Large intestine (tissue), 12 donors: ENCODE measurements at places on chromosomes 2 and 18. TPM values are rescaled to one million over a fixed set of nuclear protein-coding genes. Genes with fewer than 3 reads are reported as not detected.
A peak's percentile ranks its signal among the peaks of the same experiment; 100 is the strongest.

DNA sequence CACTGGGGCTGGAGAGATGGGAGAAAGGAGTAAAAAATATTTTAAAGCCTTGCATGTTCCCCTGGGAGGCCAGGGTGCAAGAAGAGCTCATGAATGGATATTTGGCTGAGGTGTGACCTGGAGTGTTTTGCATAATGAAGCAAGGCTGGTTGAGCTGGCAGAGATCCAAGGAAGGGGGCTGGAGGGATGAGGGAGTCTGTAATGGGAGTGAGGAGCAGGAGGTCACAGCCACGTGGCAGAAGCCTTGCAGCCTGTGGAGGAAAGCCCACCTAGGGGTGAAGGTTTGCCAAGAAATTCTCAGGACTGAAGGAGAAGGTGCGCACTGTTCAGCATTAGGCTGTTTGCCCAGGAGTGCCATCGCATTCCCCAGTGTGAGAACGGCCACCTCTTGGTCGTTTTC is 40.3 kb upstream of the ATP8B1 start:
- peak; percentile 25 for DNase-seq

HOXD8 gene
- polyA plus RNA-seq = 4.0 TPM

DNA sequence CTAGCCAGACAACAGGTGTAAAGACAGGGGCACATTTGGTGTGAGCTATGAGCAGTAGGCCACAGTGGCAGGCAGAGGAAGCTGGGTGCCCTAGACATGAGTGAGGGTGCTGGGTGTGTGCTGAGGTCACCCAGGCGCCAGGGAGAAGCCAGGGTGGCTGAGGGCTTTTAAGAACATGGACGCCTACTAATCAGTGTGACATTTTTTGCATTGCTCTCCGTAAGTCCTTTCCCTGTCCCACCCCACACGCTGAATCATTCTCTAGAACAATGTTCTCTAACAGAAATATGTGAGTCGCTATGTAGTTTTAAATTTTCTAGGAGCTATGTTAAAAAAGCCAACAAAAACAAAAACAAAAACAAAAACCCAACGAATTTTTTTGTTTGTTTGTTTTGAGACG is 204.5 kb upstream of the REV1 start:
- DNase-seq = no peak

GRCh38 chr2:217166241-217166850 is 306.5 kb upstream of the TNP1 start:
- peak; percentile 17 for DNase-seq

- DNase-seq = no peak
Measured at GRCh38 chr2:28600181-28600580, 104.3 kb downstream of the PLB1 start.

GRCh38 chr18:34694591-34695165 is 15.4 kb upstream of the DTNA start:
- DNase-seq = peak; percentile 27

DNA sequence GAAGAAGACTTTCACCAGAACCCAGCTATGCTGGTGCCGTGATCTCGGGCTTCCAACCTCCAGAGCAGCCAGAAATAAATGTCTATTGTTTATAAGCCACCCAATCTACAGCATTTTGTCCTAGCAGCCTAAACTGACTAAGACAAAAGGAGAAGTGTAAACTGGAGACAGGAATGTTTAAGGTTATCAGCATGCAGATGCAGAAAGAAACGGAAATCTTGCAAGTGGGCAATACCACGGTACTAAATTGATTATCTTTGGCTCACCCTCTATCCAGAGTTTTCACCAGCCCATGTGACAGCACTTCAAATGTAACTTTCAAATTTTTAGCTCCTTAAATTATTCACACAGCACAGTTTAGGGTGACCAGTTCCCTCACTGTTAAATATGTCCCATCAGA is 5.7 kb upstream of the CAPN14 start:
- no peak for DNase-seq

GRCh38 chr2:159904127-159904958 is 106.3 kb upstream of the CD302 start:
- DNase-seq = no peak

TRPM8 gene
- 0.15 TPM for polyA plus RNA-seq

MC4R gene
- polyA plus RNA-seq = 0.27 TPM

- no peak for DNase-seq
Measured at GRCh38 chr2:171393487-171393886, 40.3 kb downstream of the METTL8 start.

GRCh38 chr2:117553448-117553847 is 261.0 kb upstream of the DDX18 start:
- DNase-seq = no peak

ITGB6 gene
- 11.5 TPM for polyA plus RNA-seq

CHRND gene
- 0.27 TPM for polyA plus RNA-seq

DNA sequence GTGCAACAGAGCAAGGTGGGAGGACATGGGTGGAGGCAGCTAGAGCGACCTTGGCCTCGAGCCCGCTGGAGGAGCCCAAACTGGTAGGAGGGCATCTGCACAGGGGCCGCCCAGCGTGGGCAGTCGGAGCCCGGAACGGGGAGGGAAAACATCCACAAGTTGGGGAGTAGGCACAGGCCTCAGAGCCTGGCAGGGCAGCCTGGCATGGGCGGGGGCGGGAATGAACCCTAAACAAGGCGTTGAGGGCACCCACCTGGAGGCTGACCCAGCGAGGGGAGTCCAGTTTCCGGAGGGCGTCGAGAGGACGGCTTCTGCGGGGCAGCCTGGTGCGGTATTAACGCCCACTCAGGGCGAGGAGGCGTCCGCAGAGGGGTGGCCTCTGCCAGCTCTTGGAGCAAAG is 129.9 kb downstream of the L3MBTL4 start:
- no peak for DNase-seq

DNA sequence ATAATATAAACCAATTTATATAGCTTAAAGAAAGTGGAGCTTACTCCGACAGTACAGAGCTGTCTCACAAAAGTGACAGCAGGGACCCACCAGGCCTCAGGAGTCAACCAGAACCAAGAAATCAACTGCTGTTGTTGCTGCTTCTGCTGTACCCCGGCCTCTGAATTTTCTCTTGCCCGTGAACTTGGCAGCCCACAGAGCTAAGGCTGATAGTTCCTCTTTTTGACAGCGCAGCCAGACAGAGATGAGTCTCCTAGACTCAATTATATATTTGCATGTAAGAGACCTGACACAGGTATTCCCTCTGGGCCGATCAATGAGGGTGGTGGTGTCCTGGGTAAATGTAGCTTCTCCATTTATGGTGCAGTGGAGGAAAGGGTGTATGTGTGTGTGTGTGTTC is 109.4 kb downstream of the KCTD1 start:
- DNase-seq = no peak

GRCh38 chr2:227103583-227103982 is 60.4 kb downstream of the COL4A4 start:
- no peak for DNase-seq

SERPINB3 gene
- polyA plus RNA-seq = not detected

GRCh38 chr18:48826271-48826670 is 124.5 kb downstream of the SMAD7 start:
- DNase-seq = no peak

DSC1 gene
- 0.04 TPM for polyA plus RNA-seq

GATA6 gene
- polyA plus RNA-seq = 85.1 TPM

PIEZO2 gene
- 25.1 TPM for polyA plus RNA-seq

- DNase-seq = no peak
Measured at GRCh38 chr2:174574657-174575056, 22.9 kb downstream of the WIPF1 start.

DNA sequence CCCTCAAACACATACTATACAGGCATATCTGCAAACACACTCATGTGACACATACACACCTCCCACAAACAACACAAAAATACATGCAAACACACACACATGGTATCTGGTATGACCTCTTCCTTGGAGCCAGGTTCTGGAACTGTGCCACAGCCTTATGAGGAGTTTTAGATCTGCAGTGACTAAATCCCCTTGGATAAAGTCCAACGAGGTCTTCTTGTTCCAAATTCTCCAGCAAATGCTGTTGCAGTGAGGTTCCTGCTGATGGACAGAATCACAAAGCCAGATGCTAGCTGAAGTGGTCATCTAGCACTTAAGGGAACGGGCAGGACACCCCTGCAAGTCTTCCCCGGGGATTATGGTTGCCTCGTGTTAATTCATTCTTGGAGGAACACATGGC is 54.5 kb upstream of the DAPL1 start:
- no peak for DNase-seq

- no peak for DNase-seq
Measured at GRCh38 chr2:17160594-17160993, 357.6 kb downstream of the RAD51AP2 start.

MGAT4A gene
- polyA plus RNA-seq = 37.5 TPM

DNA sequence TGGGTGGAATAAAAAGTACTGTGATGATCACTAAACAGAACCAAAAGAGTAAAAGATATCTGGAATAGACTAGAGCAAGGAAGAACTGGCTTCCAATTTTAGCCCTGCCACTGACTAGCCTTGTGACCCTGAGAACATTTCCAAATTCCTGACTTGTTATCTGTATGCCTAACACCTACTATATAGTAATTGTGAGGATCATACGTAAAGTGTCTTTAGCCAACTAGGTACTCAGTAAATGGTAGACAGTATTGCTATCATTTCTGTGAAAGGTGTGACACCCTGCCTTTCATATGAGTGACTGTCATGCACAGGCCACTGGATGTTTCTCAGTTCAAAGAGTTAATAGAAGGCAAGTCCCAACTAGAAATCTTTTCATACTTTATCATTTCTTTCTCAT is 29.8 kb downstream of the CYTIP start:
- DNase-seq = no peak

DNA sequence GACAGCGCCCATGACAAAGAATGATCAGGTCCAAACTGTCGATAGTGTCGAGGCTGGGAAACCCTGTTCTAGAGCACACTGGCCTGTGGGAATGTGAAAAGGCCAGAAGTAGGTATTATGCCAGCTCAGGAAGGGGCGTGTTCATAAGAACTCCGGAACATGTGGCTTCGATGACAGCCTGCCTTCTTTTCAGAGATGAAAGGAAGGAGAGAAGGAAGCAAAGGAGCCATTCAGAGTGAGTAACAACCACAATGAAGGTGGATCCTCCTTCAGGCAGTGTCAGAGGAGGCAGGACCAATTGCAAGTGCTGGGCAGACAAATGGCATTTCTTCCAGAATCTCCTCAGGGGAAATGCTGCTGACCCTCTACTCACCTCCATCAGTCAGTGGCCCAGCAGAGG is 58.5 kb downstream of the NCKAP5 start:
- no peak for DNase-seq

DNA sequence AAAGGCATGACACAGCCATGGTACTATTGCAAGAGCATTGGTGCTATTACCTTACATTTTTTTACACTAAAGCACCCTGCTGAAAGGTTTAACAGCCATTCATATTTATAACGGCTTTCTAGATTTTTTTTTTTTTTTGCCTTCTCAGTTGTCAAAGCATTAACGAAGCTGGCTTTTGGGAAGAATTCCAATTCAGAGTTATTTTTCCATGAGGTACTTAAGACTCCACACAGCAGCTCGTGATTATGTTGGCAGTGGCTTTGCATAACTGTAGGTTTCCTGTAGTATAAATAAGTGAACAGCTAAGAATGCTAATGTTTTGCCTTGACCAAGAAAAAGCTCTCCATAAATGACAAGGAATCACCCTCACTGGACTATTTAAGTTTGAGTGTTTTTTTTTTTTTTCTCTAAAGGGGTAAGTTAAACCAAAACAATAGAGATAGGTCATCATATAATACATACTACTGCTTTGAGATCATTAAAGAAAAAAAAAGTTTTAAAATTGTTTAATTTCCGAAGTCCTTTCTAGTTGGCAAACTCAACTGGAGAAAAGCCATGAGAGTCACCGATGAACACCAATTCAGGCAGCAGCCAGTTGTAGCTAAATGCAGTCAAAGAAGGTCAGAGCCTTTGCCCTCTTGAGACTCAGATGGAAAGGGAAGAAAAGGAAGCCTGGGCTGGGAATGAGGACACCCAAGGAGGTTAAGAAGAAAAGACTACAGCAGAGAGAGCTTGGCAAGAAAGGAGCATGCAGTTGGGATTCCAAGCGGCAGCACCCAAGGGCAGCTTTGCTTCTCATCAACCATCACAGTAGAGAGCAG is 187.4 kb upstream of the NCKAP5 start:
- DNase-seq = peak; percentile 50

ACADL gene
- polyA plus RNA-seq = 1.3 TPM

GRCh38 chr2:37537316-37537715 is 134.1 kb downstream of the CDC42EP3 start:
- no peak for DNase-seq

DNA sequence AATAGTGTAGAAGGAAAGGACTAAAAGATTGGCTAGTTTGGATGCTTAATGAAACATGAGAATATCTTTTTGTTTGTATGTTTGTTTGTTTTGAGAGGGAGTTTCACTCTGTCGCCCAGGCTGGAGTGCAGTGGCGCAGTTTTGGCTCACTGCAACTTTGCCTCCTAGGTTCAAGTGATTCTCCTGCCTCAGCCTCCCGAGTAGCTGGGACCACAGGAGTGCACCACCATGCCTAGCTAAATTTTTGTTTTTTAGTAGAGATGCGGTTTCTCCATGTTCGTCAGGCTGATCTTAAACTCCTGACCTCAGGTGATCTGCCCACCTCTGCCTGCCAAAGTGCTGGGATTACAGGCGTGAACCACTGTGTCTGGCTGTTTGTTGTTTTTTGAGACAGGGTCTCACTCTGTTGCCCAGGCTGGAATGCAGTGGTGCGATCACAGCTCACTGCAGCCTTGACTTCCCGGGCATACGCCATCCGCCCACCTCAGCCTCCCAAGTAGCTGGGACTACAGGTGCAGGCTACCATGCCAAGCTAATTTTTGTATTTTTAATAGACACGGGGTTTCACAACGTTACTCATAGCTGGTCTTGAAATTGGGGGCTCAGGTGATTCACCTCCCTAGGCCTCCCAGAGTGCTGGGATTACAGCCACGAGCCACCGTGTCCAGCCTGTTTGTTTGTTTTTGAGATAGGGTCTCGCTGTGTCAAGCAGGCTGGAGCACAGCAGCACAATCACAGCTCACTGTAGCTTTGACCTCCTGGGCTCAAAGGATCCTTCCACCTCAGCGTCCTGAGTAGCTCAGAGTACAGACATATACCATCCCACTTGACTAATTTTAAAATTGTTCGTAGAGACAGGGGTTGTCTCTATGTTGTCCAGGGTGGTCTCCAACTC is 209.2 kb downstream of the MYCN start:
- no peak for DNase-seq

MAPK4 gene
- polyA plus RNA-seq = 1.5 TPM

DNAH6 gene
- polyA plus RNA-seq = 1.6 TPM

DNA sequence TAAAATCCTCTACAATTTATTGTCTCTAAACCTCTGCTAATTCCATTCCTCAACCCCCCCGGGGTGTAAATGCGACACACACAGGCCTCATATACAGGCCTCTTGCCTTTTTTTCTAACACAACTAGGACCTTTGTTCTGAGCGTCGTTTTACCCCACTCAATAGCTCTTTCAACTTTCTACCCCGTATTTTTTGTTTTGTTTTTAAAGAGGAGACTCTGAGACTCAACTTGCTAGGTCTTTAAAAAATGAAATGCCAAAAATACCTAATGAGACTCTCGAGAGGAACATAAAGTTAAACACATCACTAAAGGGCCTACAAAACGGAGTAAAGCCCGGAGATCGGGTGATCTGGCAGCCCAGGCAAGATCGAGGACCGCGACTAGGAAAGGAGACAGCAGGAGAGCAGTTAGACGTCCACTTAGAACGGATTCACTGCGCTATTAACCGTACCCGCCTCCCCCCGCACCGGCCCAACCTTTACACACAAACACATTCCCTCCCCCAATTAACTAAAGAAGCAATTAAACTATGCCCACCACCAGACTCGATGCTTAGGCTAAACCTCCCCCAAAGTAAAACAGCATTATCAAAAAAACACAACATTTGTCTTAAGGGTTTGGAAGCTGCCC is 1.7 kb downstream of the TRIP12 start:
- DNase-seq = peak; percentile 56

FSHR gene
- not detected for polyA plus RNA-seq
